Activated T-helper 1 cell treated with anti-CD3 and anti-CD28 coated beads, Interleukin-2, amount 50 U/mL, for 16 hours (primary cell): ENCODE measurements at places on chromosomes 3 and 15.

DNA sequence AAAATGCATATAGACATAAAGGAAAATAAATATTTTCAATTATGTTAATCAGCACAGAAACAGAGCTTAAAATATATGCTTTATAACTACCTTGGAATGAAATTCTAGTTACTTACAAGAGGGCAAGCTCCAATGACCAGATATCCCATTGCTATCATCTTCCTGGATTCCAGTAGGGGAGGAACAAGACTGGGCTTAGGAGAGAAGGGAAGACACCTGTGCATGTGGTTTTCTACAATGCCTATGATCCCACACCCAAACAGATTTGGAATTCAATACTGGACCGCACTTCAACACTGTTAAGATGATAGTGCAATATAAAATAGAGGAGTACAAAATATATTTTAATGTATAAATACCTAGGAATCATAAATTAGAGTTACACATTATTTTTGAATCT, 79.6 kb downstream of the ARPP21 start:
- no peak for DNase-seq

DNA sequence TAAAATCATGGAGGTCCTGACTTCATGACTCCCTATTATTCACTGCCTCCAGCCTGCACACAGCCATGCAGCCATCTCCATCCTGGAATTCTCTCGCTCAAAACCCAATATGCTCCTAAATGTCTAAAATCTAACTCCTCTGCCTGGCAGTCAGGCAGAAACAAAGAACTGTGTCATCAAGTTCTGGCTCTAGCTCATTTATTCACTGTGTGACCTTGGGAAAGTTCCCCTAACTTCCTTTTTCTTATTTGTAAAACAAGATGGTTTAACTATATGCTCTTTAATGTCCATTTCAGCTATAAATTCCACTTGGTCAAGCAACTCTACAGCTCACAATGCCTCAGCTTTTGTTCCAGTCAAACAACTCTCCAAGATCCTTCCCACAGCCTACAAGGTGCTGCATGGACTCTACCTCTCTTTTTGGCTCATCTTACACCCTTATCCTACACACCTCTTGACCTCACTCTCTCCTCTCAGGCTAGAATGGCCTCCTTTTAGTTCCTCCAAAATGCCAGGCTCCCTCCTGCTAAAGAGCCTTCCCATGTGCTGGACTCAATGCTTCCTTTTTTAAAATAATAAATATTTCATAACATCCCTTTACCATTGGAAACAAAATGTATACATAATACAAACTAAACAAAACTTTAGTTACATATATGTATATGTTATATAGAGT, 16.4 kb downstream of the PIK3CB start:
- no peak for DNase-seq

DNA sequence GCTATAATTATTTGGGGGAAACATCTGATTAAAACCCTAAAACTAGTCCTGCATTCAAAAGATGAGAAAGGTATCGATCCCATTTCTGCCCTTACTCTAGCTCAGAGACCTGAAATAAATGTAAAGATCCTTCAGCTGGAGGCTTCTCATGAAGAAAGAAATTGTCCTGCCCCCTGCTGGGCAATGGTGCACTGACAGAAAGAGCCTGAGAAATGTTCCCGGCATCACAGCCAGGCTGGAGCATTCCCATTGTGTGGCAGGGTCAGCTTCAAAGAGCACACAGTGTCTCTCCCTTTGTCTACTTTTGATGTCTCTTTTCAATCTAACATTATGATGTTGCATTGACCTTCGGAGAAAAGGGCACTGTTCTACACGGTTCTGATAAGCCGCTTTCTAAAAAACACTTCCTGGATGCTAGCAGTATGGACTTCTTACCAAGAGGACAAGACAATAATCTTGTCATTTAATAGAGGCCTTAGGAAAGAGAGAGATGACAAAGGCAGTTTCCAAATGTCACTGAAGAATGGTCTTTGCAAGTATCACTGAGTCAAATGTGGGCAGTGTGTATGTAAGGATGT, 287.5 kb downstream of the MAGI1 start:
- no peak for DNase-seq

GRCh38 chr3:123638936-123639689, 54.3 kb upstream of the HACD2 start:
- DNase-seq: no peak

DNA sequence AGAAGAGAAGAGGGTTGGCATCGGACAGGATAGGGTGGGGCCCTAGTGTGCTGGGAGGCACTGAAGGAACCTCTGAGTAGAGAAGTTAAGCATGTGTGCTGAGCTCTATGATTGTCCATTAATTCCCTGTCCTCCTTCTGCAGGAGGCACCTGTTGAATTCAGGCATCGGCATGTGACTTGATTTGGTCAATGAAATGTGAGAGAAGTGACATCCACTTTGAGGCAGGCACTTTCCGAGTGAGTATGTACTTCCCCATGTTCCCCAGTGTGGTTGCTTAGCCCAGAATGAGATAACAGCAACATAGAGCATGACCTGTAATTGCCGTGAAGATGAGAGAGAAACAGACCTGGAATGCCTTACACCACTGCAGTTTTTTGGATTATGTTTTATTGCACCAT, 224.8 kb downstream of the RPLP1 start:
- no peak for DNase-seq

GRCh38 chr15:77019521-77020331, 24.8 kb downstream of the PSTPIP1 start:
- DNase-seq: no peak

DNA sequence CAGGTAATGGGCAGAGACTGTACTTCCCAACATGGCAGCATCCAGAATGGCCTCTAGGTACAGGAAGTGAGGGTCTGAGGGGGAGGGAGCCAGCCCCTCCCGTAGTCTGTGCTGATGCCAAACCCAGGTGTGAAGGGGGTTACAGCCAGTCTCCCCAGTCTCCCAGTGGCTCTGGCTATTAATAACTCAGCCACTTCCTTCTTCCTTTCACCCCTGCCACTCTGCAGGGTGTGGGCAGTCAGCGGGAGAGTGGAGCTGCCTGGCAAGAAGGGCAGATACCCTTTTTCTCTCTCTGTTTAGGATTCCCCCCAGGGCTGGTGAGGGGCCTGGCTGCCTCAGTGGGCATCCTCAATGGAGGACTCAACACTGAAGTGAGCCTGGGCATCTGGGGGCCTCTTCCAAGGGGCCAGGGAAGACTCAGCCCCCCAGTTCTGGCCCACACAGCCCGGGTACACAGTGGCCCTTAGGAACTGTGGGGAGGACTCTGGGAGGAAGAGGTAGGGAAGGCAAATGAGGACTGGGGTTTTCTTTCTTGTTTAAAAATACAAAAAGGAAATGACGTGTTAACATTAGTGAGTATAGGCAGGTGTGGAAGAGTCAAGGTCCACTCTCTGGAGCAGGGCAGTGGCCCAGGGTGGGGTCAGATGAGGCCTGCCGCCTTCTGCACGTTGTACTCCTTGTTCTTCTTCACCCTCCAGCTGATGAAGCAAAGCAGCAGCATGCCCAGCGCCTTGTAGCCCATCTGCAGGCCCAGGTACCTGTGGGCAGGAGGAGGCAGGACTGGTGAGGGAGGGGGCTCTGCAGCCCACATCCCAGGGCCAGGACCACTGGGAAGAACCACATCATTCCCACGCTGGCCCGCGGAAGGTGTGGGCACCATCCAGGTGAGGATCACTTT, 38.6 kb upstream of the RAB6B start:
- DNase-seq: no peak

- no peak for DNase-seq
Observed at GRCh38 chr3:30512576-30512975, 93.8 kb upstream of the TGFBR2 start.

DNA sequence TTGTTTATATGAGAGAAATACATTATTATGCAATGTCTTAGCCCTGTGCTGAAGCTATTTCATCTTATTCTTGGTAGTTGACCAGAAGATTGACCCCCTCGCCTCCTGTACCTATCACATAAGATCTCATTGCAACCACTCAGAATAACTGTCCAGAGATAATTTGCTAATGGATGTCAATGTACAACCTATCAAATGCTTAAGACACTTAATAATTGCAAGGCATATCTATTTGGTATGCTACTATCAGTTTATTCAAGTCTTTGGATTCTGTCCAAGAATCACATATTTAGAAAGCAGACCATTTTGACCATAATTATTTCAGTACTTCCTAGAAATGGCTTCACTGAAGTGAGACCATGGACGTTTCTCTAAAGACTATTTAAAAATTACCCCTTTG, 241.6 kb downstream of the GAP43 start:
- DNase-seq: no peak

- no peak for DNase-seq
Observed at GRCh38 chr3:191340966-191341365, 10.6 kb upstream of the UTS2B start.

- no peak for DNase-seq
Observed at GRCh38 chr3:133505813-133506212, 67.7 kb upstream of the CDV3 start.

GRCh38 chr15:68204776-68205557, at the start of gene CALML4:
Gene CALML4 (minus strand): TSS chr15:68205332. CDS start chr15:68205247, 85 bp downstream.
- DNase-seq: no peak

DNA sequence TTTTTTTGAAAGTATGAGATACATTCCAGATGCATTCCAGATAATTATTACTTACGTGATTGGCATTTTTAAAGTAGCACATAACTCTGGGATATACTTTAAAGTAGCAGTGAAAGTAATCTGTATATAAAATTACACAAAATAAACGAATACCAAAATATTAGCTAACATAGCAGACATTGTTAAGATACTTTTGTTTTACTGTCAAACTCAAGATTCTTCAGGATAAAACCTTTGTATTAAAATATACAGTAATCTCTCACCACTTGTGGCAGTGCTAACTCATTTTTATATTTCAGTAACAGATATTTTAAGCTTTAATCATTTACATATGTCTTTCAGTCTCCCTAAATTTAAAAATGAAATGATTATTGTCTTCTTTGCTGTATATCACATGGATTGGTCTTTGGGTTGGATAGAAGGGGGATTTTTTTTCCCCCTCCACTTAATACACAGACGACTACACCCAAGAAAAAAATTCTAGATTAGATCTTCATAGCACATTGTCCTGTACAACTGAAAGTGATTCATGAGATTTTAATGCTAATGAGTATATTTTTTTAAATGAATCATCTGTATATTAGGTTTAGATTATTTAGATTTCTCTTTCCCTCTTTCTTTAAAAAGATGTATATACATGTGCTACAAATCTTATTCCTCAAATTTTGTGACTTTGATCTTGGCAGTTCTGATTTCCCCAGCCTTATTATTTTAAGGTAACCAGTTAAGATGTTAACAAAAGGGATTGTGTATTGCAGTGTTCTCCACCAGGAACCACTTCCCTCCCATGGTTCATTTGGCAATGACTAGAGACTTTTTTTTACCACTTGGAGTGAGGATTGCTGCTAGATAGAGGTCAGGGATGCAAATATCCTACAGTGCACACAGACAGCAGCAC, 24.5 kb upstream of the EBLN2 start:
- DNase-seq: no peak

- no peak for DNase-seq
Observed at GRCh38 chr3:170739410-170739809, 130.6 kb downstream of the RPL22L1 start.

GRCh38 chr3:147653367-147653923, 244.3 kb downstream of the ZIC1 start:
- no peak for DNase-seq

DNA sequence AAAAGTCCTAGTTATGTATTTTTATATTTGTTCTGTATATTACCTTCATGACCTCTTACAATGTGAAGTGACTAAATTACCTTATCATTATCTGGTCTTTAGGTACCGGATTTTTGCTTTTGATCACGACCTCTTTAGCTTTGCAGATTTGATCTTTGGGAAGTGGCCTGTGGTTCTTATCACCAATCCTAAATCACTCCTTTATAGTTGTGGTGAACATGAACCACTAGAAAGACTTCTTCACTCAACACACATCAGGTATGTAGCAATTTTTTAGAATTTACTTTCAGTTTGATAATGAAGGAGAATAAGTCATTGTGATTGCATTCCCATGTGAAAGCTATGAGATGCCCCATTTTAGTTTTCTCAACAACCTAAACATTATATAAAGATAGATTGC, 18.3 kb downstream of the TMEM62 start:
- DNase-seq: no peak

DNA sequence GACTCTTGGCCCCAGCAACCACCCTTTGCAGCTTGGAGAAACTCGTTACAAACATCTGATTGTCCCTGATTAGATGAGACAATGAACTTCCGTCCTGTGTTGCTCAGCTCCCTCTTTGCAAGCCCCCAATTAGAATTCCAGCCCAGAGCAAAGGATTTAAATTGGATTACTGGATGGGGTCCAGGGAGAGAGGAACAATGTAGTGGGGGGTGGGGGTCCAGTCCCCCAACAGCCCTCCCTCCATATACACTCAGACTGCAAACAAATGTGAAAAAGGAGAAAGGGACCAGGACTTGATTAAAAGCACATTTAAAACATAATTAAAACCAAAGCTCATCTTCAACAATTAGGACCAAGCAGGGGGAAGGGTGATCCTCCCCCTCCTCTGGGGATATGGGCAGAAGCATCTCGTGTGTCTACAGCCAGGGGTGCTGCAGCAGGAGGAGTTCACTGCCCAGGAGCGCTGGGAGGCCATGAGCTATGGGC, 71.7 kb upstream of the TMEM115 start:
- no peak for DNase-seq

DNA sequence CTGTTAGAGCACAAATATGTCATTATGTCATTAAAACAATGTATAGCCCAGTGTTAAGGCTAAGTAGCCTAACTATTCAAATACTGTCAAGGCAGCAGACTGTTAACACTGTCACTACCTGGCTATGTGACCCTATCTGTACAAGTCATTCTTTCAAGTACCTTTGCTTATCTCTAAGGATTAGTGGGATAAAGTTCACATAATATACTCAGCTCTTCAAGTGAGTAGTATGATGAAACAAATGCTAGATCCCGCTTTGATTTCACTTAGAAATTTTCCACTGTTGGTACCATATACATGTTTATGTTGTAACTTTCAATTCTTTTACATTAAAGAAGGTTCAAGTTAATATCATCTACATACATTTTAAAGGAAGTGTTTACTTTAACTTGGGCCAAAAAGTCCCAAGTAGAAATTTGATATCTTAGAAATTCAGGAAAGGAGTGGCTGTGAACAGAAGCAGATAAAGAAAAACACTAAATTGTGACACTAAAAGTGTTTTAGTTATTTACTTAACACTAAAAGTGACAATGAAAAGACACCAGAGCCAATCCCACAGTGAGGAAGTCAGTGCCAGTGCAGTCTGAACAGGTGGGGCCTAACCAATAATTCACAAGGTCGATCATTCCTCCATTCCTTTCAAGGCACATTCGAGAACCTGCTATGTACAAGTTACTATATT, 4.8 kb upstream of the RFX7 start:
- DNase-seq: no peak

GRCh38 chr3:135368781-135369180, 573.7 kb downstream of the EPHB1 start:
- no peak for DNase-seq

- no peak for DNase-seq
Observed at GRCh38 chr3:19002606-19003005, 145.7 kb upstream of the KCNH8 start.

GRCh38 chr3:116981089-116981488, 271.5 kb downstream of the TUSC7 start:
- no peak for DNase-seq
